ENCODE measurements at places on chromosomes 5 and 9.

GRCh38 chr5:39167141-39167971 lies 52.0 kb downstream of the FYB1 start:
- no peak for DNase-seq

GRCh38 chr5:122649080-122649479 lies 125.8 kb upstream of the SNX2 start:
- DNase-seq: no peak

- no peak for DNase-seq
These were observed 593.7 kb downstream of the IRX1 start for GRCh38 chr5:4189317-4189716.

DNA sequence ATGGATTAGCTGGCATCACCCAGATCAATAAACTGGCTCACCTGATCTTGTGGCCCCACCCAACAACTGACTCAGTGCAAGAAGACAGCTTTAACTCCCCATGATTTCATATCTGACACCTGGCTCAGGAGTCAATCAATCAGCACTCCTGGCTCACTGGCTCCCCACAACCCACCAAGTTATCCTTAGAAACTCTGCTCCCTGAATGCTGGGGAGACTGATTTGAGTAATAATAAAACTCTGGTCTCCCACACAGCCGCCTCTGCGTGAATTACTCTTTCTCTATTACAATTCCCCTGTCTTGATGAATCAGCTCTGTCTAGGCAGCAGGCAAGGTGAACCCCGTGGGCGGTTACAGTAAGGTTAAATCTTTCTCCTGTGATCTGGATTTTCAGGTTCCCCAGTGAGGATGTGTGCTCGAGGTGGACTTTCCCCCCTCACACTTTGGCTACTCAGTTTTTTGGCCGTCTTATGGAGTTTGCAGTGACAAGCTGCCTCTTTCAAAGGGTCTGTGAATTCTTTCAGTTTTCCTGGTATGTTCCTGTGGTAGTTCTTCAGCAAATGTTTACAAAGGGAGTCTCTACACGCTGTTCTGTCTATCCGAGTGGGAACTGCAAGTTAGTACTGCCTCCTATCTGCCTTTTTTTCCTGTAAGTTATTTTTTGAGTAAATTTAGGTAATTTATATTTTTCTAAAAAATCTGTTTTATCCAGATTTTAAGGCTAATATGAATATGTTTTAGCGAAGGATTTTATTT lies 500.2 kb upstream of the NUDT12 start:
- DNase-seq: no peak

- DNase-seq: no peak
These were observed 14.2 kb upstream of the QSOX2 start for GRCh38 chr9:136259836-136260235.

DNA sequence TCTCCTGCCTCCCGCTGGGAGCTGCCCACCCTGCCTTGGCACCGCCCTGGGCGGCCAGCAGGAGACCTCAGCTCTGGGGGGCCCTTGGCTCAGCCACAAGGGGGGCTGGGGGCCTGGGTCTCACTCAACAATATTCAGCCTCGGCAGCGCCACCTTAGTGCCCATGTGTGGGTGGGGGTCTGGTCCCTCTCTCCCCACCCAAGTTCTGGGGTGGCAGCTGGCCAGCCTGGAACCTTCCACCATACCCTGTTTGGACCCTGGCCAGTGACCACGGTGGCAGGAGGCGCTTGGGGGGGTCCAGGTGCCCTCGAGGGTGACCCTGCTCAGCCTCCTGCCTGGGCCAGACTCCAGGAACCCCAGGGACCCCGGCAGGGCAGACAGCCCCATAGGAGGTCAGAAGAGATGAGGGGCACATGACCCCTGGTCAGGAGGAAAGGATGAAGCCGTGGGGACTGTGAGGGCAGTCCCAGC lies 22.2 kb downstream of the NKD2 start:
- DNase-seq: no peak

All from skeletal muscle cell (primary cell).